Stimulated activated CD8-positive, alpha-beta memory T cell treated with anti-CD3 and anti-CD28 coated beads, Interleukin-7, amount 100 ng/mL, for 24 hours (primary cell): ENCODE measurements at places on chromosomes 11 and 22.

DNA sequence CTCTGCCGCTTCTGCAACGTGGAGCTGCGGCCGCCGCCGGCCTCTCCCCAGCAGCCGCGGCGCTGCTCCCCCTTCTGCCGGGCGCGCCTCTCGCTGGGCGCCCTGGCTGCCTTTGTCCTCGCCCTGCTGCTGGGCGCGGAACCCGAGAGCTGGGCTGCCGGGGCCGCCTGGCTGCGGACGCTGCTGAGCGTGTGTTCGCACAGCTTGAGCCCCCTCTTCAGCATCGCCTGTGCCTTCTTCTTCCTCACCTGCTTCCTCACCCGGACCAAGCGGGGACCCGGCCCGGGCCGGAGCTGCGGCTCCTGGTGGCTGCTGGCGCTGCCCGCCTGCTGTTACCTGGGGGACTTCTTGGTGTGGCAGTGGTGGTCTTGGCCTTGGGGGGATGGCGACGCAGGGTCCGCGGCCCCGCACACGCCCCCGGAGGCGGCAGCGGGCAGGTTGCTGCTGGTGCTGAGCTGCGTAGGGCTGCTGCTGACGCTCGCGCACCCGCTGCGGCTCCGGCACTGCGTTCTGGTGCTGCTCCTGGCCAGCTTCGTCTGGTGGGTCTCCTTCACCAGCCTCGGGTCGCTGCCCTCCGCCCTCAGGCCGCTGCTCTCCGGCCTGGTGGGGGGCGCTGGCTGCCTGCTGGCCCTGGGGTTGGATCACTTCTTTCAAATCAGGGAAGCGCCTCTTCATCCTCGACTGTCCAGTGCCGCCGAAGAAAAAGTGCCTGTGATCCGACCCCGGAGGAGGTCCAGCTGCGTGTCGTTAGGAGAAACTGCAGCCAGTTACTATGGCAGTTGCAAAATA, 816 bp downstream of the PDE3B start:
- no peak for DNase-seq

GRCh38 chr11:6576471-6577373, 26.7 kb downstream of the RRP8 start:
- no peak for DNase-seq

- no peak for DNase-seq
Measured at GRCh38 chr11:118609380-118610224, 2.2 kb downstream of the PHLDB1 start.

DNA sequence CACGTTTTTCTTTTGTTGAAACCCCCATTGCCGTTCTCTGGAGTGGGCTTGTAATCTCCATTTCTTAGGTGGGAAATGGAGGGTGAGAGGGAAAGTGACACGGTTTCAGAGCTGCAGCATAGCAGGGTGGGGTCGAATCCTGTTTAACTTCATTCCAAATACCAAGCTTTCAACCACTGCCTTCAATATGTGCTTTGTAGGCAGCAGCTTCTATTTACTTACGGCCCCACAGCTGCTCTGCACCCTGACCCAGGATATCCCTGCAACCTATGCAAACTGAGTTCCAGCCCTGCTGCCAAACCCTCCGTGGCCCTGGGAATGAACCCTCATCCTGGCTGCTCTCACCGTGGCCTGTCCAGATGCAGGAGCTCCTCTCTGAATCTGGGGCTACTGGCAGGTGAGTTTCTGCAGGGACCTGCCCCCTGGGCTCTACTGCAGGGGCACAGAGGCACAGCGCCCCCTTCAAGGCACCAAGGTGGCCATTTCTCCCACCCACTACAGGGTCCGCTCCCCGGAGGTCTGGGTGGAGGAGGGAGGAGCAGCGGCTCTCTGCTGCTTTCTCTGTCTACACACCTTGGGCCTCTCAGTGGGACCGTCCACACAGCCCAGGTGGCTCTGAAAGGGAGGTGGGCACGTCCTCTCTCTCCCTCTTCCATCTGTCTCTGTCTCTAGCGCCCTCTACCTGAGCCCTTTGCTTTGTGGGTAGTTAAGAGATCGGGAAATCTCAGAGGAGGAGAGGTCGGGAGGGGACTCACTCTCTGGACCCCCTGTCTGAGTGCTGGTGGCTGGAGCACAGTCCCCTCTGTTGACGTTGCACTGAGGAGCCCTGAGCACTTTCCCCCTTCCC, 279.1 kb downstream of the BRD1 start:
- DNase-seq: no peak

GRCh38 chr11:3135481-3136440, 29.3 kb downstream of the OSBPL5 start:
- no peak for DNase-seq

DNA sequence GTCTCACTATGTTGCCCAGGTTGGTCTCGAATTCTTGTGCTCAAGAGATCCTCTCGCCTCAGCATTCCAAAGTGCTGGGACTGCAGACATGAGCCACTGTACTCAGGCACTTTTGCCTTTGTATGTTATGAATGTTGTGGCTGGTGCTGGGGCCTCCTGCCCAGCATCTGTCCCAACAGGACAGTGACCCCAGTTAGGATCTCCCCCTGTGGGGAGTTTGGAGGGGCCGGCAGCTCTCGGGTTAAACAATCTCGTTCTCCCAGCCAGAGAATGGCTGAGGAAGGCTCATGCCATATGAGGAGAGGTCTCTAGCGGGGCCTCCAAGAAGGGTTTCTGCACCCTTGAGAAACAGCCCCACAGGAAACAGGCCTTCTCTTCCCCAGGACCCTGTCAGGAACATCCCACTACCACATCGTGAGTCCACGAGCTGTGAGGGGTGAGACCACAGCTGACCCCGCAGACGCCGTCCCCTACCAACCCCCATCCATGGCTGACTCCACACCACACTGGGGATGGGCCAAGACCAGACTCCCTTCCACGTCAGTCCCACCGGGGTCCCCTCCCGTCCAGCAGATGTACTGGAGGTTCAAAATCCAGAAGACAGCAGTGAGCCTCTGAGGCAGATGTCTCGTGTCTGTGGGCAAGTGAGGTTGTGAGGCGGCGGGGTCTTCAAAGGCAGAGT, 54.1 kb downstream of the SHANK2 start:
- no peak for DNase-seq

- no peak for DNase-seq
Measured at GRCh38 chr11:64746486-64746885, 2.5 kb upstream of the RASGRP2 start.

DNA sequence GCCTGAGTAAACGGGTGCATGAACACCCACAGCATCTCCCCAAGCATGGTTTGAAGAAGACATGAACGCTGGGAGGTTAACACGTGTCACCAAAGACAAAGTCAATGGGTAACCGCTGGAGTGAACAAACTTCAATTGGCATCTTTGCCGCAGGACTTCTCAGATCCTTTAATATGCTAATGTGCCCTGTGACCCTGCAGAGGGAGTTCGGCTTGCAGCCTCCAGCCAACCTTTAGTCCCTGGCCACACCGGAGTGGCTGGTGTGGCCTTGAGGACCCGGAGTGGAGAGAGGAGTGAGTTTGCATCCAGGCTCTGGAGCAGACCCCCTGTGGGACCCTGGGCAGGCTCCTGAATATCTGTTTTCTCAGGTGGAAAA, 57.0 kb downstream of the FLRT1 start:
- no peak for DNase-seq

GRCh38 chr11:37406651-37407050, 808.6 kb upstream of the RAG2 start:
- DNase-seq: no peak
